ENCODE measurements at places on chromosomes 11 and 22. TPM values are rescaled to one million over a fixed set of nuclear protein-coding genes. Genes with fewer than 3 reads are reported as not detected.

GRCh38 chr11:57546869-57547475 lies 9.6 kb downstream of the SMTNL1 start:
- DNase-seq, result no peak

GRCh38 chr11:93394488-93394887 lies 63.9 kb downstream of the DEUP1 start:
- no peak for DNase-seq

DNA sequence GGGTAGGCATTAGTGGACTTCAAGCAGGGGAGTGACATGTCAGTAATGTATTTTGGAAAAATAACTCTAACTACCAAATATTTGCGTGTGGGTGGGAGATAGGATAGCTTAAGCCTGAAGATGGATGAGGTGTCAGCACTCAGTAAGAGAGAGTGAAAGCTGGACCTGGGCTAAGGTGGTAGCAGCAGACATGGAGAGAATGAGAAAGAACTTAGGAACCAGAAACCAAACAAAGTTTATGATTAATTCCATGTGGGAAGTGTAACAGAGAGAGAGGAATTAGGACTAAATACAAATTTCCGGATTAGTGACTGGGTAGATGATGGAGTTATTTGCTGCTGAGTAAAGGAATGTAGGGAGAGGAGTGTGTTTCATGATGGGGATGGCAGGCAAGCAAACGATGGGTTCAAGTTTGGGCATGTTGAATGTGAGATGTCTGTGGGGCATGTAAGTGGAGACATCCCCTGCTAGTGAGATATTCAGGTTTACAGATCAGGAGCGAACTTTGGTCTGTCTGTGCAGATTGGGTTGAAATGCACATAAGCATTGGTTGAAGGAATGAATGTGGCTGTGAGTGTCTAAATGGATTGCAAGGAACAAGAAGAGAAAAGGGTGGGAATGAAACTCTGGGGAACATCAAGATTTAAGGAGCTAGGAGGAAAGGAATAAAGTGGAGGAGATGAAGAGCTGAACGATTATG lies 185.6 kb upstream of the MTMR2 start:
- no peak for DNase-seq

KCNK4 gene
- polyA plus RNA-seq, result not detected

CLCF1 gene
- polyA plus RNA-seq, result 3.7 TPM

Measured in muscle of leg (tissue), 16 donors.